ENCODE measurements at places on chromosomes 12 and 14.

DNA sequence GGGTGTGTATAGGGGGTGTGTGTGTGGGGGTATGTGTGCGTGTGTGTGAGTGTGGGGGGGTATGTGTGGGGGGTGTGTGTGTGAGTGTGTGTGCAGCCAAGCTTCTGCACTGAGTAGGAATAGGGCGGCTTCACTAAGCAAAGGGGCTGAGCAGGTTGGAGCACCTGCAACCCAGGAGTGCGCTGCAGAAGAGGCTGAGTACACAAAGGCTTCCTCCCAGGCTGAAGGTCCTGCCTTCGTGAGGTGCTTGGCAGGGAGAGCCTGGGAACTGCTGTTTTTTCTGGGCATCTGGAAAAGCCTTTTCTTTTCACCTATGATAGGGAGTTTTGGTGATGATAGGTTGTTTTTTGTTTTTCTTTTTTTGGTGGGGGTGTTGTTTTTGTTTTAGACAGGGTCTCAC is 6.0 kb upstream of the NUDT14 start:
- DNase-seq = no peak

DNA sequence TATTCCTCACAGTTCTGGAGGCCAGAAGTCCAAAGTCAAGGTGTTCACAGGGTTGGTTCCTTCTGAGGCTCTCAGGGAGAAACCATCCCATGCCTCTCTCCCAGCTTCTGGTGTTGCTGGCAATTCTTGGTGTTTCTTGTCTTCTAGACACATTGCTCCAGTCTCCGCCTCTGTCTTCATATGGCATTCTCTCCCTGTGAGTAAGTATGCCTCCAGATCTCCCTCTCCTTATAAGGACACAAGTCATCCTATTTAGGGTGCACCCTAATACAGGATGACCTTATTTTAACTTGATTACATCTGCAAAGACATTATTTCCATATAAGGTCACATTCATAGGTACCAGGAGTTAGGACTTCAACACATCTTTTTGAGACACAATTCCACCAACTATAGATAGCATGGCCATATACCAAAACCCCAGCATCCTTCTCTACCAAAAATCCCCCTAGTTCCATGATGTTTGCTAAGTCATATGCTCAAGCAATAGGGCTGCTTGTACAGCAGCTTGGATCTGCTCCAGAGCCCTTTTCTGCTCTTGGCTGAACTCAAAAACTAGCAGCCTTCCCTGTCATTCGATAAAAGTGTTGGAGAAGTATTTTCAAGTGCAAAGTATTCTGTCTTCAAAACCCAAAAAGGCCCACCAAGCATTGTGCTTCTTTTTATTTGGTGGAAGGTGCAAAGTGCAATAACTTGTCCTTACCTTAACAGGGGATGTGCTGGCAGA is 79.2 kb upstream of the CMKLR1 start:
- DNase-seq = no peak

DNA sequence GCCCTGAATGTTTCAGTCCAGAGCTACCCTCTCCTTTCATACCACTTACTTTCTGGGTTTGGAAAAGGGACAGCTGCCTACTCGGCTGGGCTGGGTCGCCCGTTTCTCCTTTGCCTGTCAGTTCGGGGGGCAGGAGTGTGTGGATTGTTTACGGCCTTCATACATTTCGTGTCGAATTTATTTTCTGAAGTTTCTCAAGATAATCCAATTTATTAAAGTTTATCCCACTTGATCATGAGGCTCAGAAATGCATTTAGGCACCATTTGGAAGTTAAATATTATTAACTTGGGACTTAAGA is 608 bp downstream of the ZNF410 start:
- DNase-seq = no peak

GRCh38 chr12:9779209-9779608 is 18.5 kb upstream of the CD69 start:
- no peak for DNase-seq

- DNase-seq = no peak
Observed at GRCh38 chr12:31478898-31479297, 112.0 kb downstream of the DENND5B start.

DNA sequence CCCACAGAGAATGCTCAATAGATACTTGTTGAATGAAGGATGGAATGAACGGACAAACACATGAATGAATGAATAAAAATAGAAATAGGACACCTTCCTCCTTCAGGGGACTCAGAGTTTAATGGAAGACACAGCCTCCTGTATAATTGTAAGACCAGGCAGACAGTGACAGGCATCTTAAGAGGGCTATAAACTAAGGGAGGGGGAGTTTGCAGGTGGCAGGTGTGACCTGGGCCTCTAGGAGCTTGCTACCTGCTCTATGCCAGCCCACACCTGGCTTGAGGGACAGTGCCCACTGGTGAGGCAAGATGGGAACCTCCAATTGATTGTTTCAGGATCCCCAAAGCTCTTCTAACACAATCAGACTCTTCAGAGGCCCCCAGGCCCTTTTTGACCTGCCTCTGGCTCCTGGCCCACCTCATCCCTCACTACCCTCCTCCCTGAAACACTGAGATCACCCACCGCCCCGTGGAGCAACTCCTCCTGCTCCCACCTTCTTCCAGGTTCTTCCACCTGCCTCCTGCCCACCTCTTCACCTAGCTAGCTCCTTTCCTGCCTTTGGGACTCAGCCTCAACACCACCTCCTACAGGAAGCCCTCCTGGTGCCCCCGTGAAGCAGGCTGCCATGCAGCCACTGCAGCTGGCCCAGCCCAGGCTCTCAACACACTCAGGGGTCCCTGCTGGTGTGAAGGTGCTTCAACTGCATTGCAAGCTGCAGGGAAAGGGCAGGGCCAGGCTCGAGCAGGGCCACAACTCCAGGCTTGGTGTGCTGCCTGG is 9.4 kb downstream of the SERPINA3 start:
- no peak for DNase-seq

- DNase-seq = no peak
Observed at GRCh38 chr14:104162495-104162894, 24.1 kb downstream of the KIF26A start.

DNA sequence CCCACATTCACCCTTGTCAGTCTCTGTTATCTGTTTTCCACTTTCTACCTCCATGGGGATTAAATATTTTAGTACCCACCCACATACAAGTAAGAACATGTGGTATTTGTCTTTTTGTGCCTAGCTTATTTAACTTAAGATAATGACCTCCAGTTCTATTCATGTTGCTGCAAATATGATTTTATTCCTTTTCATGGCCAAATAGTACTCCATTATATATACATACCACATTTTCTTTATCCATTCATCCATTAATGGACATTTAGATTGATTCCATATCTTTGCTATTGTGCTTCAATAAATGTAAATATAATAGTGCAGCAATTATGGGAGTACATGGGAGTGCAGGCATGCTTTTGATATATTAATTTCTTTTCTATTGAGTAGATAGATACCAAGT is 185.8 kb downstream of the RPAP3 start:
- DNase-seq = no peak

DNA sequence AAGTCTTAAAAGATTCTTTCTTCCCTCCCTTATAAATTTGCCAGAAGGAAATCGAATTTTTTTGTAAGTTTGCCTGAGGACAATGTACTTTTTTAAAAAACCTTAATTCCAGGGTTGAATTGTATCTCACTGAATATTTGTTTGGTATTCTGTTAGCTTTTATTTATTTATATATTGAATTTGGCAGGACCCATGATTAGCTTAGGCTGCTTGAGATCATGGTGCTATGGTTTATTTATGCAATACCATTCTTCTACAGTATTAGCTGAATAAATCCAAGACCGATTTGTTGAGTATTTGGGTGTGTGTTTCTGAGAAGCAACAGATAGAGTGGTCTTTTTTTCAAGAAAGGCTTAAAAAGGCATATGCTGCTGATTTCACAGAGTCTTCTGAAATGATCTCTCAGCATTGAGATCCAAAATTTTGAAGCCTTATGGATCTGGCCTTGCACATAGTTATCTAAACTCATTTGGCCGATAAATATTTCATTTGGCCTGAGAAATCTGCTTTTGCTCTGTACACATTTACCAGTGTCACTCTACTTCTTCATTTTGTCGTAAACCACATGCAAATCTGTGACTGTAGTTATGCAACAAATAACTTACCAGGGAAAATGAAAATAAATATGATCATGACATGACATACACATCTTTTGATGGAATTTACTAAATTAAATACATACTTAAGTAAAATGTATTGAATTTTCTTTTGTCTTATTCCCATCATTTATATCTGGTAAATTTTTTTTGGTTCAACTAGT is 265.8 kb upstream of the FLRT2 start:
- DNase-seq = no peak

- DNase-seq = peak; percentile 83
Observed at GRCh38 chr14:94936401-94936892, 166.5 kb upstream of the GSC start.

DNA sequence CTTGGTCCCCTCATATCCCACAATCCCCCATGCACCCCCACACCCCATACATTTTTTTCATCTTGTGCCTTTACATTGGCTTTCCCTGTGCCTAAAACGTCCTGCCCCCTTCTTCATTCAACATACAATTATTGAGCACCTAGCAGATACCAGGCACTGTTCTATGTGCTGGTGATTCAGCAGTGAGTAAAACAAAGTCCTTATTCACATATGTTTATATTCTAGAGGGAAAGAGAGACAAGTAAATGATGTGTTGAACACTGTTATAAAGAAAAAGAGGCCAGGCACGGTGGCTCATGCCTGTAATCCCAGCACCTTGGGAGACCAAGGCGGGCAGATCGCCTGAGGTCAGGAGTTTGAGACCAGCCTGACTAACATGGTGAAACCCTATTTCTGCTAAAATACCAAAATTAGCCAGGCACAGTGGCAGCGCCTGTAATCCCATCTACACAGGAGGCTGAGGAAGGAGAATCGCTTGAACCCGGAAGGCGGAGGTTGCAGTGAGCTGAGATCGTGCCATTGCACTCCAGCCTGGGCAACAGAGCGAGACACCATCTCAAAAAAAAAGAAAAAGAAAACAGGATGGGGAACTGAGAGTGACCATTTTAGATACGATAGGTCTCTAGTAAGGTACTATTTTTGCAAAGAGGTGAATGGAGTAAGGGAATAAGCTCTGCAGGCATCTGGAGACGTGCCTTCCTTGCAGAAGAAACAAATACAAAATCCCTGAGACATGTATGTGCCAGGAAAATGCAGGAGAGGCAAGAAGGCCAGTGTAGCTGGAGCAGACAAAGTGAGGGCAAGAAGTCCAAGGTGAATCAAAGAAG is 12.2 kb downstream of the SLC7A7 start:
- no peak for DNase-seq
